Kidney capillary endothelial cell (primary cell): ENCODE measurements at places on chromosomes 3 and 15.

DNA sequence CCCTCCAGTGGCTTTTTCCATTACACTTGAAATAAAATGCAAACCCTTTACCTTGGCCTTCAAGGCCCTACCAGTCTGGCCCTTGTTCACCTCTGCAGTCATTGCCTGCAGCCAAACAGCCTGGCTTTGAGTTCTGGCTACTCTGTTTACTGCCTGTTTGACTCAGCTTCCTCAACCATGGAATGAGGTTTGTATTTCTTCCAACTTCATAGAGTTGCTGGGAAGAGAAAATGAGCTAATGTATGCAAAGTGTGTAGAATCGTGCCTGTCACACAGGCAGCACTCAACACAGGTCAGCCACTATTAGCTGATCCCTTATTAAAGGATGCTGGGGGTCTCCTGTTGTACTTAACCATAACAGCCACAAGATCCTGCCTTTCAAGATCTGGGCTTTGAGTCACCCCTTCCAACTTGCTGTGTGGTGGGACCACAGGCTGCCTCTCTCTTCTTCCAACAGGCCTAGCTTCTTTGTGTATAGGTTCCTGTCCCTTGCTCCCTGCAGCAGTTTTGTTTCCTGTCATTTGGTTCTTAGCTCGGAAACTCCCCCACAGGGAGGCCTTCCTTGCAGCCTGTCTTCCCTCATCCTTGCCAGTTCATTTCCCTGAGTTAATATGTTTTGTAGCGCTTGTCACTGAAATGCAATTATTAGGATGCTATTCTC lies 6.4 kb downstream of the MED12L start:
- no peak for DNase-seq

DNA sequence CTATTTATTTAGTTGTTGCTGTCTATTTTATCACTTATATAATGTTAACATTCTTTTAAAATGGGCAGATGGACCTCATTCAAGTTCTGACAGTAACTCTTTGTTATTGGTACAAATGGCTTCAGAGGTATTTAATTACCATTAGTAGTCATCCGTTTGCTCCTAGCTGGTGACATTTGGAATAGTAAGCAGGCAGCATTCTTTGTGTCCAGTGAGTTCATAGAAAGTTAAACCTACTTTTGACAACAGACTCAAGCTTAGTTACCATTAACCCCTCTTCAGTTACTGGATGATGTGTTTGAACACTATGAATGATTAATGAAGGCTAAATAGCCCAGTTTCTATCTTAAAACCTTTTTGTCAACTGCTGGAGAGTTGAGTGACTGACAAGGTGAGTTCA lies 500.7 kb upstream of the ATP11B start:
- no peak for DNase-seq

GRCh38 chr3:140023616-140024530 lies 88.9 kb downstream of the CLSTN2 start:
- DNase-seq: no peak

- no peak for DNase-seq
Observed at GRCh38 chr3:183779896-183780465, 45.4 kb downstream of the MAP6D1 start.

- DNase-seq: no peak
Observed at GRCh38 chr3:46462111-46462510, 2.6 kb downstream of the LTF start.

GRCh38 chr3:68239542-68239941 lies 585.1 kb upstream of the SUCLG2 start:
- no peak for DNase-seq

- peak; percentile 65 for DNase-seq
Observed at GRCh38 chr3:193240850-193241706, at the start of gene PLAAT1. Gene PLAAT1, plus strand, starts transcription at chr3:193241222. Its CDS starts 14,429 bp downstream, at chr3:193255651.

DNA sequence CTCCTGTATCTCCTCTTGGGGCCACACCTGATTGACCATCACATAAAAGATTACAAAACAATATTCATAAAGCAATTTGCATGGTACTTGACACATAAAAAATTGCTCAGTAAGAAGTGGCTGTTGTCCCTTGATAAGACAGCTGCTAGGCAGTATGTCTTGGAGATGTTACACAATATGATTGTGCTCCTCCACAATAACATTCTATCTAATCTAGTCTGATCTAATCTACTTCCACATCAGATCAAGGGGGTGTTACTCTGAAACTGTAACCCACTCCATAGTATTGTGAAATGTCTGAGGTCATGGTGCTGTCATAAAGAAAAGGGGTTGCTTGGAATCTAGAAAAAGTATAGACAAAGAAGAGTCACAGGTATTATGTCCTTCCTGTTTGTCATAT lies 23.4 kb upstream of the AQP9 start:
- no peak for DNase-seq
